ENCODE measurements at places on chromosomes 12 and 14. TPM values are rescaled to one million over a fixed set of nuclear protein-coding genes. Genes with fewer than 3 reads are reported as not detected.

DNA sequence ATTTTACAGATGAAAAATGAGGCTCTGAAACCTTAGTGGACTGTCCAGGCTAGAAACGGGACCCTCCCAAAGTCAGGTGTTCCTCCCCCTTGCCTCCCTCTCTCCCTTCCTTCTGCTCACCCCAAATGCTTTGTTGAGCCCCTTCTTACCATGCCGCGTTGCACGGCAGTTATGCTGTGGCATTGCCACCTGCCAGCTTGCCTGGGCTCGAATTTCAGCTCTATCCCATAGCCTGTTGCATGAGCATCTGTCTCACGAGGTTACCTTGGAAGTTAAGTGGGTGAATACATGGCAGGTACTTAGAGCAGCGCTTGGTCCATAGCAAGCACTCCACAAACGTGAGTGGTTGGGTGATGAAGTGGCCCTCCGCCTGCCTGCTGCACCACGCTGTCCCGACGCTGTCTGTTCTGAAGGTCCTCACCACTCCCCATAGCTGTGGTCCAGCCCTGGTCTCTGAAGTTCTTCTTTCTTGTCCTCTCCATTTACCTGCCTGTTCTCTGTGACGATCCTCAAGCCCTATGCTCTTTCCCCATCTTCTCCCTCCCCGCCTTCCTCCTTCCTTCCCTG is 269.9 kb downstream of the CACNA1C start:
- H3K4me1 ChIP-seq, result peaks cover 44% of the 10 kb centered on the region
- no peak overlapping the region for H3K4me3 ChIP-seq
- no peak for DNase-seq
- H3K36me3 ChIP-seq, result no peaks in the 10 kb centered on the region

KLHL33 gene
- total RNA-seq, result not detected

DNA sequence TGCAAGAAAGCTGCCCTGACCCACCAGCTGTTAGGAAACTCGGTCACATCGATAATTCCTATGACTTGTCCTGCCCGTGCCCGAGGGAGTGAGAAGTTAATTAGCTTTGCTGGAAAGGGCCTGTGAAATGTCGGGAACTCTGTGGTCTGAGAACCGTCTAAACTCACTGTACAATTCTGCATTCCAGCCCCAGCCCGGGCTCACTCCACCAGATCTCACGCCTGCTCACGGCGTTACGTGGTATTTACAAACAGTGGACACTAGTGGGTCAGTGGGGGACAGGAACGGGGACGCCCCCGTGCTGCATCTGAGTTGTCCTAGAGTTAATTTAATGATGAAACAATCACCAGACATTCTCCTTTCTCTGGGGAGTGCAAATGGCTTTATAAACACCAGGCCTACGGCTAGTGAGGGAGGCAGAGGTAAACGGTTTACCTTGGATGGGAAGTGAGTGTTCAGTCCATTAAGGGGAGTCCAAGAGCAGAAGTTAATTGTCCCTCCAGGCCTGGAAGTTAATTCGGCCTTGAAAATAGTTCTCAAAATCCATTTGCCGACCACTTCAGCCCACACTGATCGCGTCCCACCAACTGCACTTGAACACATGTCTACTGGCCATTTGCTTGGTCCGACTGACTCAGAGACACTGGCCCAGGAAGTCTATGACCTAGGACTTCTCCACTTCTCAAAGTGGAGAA is 93.5 kb upstream of the MED13L start:
- peaks cover 22% of the 10 kb centered on the region for H3K4me1 ChIP-seq
- no peak overlapping the region for H3K4me3 ChIP-seq
- H3K36me3 ChIP-seq, result no peaks in the 10 kb centered on the region
- no peak for DNase-seq
- no peaks in the 10 kb centered on the region for H3K27me3 ChIP-seq

- H3K4me1 ChIP-seq, result peaks cover 14% of the 10 kb centered on the region
- no peak for DNase-seq
- no peaks in the 10 kb centered on the region for H3K27me3 ChIP-seq
- H3K36me3 ChIP-seq, result no peaks in the 10 kb centered on the region
- H3K27ac ChIP-seq, result peak overlapping the region; percentile 82
These were observed 53.8 kb downstream of the VCPKMT start for GRCh38 chr14:50062438-50063085.

DNA sequence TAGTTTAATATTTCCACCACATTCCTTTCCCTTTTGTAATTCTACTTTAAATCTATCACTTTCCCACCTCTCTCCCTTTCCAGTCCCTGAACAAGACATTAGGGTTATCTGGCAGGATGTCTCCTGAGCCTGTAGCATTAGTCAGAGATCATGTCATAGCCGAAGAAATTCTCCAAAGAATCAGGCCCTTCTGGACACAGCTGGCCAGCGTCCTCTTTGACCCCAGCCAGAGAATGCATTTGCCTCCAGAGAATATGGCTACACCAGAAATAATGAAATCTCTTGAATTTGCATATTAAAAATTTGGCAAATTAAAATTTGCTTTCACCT is 56.7 kb downstream of the NTF3 start:
- no peak for DNase-seq
- H3K27me3 ChIP-seq, result no peaks in the 10 kb centered on the region
- peak overlapping the region; percentile 93 for H3K27ac ChIP-seq
- H3K4me1 ChIP-seq, result peaks cover 58% of the 10 kb centered on the region
- no peak overlapping the region for H3K4me3 ChIP-seq

GRCh38 chr12:104708891-104709290 is 249.2 kb downstream of the SLC41A2 start:
- no peak for DNase-seq
- H3K27me3 ChIP-seq, result no peaks in the 10 kb centered on the region
- H3K4me1 ChIP-seq, result peaks cover 23% of the 10 kb centered on the region
- no peak overlapping the region for H3K4me3 ChIP-seq
- no peak overlapping the region for H3K27ac ChIP-seq

DNA sequence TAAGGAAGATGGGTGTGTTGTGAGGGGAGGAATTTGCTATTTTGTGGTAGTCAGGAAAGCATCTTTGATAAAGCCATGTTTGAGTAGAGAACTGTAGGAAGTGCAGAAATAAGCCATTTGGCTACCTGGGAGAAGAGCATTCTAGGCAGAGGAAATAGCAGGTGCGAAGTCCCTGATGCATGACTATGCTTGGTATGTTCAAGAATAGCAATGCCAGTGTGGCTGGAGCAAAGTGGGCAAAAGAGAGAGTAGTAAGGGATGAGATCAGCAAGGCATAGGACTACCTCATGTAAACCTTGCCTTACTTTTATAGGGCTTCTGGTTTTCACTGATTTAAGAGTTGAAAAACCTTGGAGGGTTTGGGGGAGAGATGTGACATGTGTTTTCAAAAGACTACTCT is 365.5 kb upstream of the GARIN6 start:
- no peak overlapping the region for H3K27ac ChIP-seq
- H3K27me3 ChIP-seq, result no peaks in the 10 kb centered on the region
- no peak for DNase-seq
- H3K36me3 ChIP-seq, result no peaks in the 10 kb centered on the region
- H3K4me3 ChIP-seq, result no peak overlapping the region
- no peaks in the 10 kb centered on the region for H3K4me1 ChIP-seq

KLRF1 gene
- not detected for total RNA-seq

DNA sequence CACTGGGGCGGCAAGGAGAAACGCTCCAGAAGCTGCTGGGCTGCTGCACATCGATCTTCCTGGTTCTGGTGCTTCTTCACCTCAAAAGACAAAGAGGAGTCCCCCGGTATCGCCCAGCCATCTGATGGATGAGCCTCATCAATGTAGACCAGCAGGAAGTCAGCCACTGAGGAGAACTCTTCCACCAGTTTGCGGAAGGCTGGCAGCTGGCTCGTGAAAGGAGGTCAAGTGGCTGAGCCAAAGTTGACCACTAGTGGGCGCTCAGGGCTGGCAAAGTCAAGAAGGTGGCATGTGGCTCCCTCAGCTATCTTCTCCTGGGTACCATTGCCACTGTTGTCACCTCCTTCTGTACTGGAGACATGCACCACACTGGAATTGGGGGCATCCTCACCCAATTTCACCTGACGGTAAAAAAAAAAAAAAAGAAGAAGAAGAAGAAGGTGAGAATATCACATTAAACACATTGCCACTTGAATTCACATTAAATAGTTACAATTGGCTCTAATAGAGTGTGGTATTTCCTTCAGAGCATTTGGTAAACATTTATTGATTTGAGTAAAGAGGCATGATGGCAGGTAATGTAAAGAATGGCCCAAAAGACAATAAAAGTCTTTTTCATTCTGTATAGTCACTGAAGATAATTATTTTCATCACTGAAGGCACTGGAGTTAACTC is 8.3 kb downstream of the DIO2 start:
- H3K4me1 ChIP-seq, result no peaks in the 10 kb centered on the region
- no peak for DNase-seq
- H3K36me3 ChIP-seq, result no peaks in the 10 kb centered on the region
- H3K27me3 ChIP-seq, result no peaks in the 10 kb centered on the region
- no peak overlapping the region for H3K4me3 ChIP-seq

- no peaks in the 10 kb centered on the region for H3K27me3 ChIP-seq
- no peaks in the 10 kb centered on the region for H3K4me1 ChIP-seq
- no peak overlapping the region for H3K27ac ChIP-seq
- no peak for DNase-seq
- H3K36me3 ChIP-seq, result no peaks in the 10 kb centered on the region
These were observed 124.3 kb downstream of the CRACR2A start for GRCh38 chr12:3628629-3629028.

DPPA3 gene
- not detected for total RNA-seq

GRCh38 chr14:100586403-100587085 is 673 bp downstream of the BEGAIN start:
- H3K36me3 ChIP-seq, result no peaks in the 10 kb centered on the region
- DNase-seq, result no peak
- peak overlapping the region; percentile 63 for H3K4me3 ChIP-seq
- peaks cover 9% of the 10 kb centered on the region for H3K27me3 ChIP-seq
- no peaks in the 10 kb centered on the region for H3K4me1 ChIP-seq

DNA sequence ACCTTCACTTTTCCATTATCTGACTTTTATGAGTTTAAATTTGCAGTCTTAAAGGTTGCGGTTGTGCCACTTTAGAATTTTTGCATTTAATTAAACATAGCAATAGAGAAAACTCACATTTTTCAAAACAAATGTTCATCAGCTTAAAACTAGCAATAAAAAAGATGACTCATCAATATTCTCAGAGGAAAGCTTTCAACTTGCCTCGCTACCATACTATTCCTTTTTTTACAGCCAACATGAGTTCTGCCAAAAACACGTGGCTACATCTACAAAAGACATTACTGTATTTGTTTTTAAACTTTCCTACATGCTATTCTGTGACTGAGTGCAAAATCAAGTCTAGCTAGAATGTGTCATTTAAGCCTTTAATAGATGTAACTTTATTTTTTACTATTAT is 497.1 kb downstream of the RPS29 start:
- no peaks in the 10 kb centered on the region for H3K27me3 ChIP-seq
- no peak overlapping the region for H3K4me3 ChIP-seq
- H3K4me1 ChIP-seq, result no peaks in the 10 kb centered on the region
- no peak for DNase-seq
- H3K36me3 ChIP-seq, result no peaks in the 10 kb centered on the region
- H3K27ac ChIP-seq, result no peak overlapping the region

DNA sequence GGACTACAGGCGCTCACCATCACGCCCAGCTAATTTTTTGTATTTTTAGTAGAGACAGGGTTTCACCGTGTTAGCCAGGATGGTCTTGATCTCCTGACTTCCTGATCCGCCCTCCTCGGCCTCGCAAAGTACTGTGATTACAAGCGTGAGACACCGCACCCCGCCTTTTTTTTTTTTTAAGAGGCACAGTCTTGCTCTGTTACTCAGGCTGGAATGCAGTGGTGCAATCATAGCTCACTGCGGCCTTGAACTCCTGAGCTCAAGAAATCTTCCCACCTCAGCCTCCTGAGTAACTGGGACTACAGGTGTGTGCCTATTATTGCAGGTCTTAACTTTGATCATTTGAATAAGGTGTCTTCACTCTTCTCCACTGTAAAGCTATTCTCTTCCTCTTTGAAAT is 5.3 kb upstream of the GLTP start:
- no peaks in the 10 kb centered on the region for H3K27me3 ChIP-seq
- peaks cover 4% of the 10 kb centered on the region for H3K4me1 ChIP-seq
- H3K4me3 ChIP-seq, result no peak overlapping the region

CTSG gene
- not detected for total RNA-seq

PRB2 gene
- total RNA-seq, result not detected

Data from ascending aorta (tissue), 2 donors.